ENCODE measurements at places on chromosomes 6 and 20.

DNA sequence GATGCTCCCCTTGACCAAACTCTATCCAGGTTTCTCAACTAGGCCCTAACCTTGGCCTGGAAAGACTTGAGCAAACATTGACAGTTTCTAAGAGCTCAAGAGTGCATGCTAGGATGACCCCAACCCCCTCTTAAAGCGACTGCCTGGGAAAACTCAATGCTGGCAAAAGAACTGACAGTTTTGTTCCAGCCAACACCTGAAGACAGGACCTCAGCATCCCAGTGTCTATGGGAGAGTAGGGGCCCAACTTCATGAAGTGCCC is 119.9 kb downstream of the ZMYND8 start:
- DNase-seq, result no peak

DNA sequence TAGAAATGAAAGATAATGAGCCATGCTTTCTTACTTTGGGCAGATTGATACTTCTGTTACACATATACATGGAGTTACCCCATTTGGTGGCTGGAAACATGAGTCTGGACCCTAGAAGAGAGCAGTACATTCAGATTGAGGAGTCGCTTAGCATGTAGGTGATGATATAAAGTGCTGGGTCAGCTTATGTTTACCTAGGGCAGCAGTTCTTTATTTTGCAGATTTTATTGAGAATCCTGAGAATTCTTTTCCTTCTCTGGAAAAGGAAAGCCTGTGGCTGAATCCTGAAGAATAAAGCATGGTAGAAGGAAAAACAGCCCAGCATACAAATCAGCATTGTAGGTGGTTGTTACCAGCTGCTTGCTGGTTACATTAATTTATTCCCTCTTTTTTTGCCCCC is 91.2 kb downstream of the SMAP1 start:
- DNase-seq, result no peak

DNA sequence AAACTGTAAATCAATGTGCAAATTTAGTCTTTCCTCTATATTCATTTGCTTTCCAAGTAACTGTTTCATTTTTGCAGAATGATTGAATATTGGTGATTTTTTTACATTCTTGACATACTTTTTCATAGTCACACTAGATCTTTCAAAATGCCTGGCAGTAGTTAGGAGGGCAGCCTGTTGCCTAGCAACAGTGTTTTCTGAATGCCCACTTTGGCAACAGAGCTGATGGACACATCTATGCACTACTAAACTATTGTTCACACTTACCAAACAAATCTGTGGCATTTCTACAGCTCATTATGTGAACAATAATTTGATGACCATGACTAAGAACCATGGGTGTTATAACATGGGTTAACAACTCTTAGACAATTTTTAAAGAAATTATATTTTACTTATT is 438.0 kb upstream of the IMPG1 start:
- DNase-seq, result no peak

DNA sequence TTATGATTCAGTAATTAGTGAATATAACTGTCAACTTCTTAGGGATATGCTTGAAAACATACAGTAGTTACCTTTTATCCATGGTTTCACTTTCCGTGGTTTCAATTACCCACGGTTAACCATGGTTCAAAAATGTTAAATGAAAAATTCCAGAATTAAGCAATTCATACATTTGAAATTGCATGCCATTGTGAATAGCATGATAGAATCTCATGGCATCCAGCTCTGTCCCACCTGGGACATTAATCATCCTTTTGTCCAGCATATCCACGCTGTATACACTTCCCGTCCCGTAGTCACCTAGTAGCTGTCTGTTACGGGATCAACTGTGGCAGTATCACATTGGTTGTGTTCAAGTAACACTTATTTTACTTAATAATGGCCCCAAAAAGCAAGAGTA is 781.7 kb upstream of the CITED2 start:
- DNase-seq, result no peak

DNA sequence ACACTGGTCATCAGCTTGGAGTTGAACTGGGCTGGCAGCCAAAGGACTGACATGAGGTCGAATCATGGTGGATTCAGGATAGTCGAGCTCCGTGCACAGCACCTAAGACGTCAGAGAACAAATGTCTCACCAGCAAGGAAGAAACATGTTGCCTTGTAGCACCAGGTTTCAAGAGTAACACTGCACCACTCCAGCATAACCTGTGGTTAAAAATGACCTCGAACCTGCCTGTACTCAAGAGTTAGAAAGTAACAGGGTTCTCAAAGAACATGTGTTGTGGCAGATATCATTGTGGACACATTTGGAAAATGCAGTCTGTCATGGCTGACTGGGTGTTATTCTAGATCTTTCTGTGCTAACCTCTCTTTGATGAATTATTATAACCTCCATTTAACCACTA is 511.6 kb downstream of the CDH26 start:
- no peak for DNase-seq

DNA sequence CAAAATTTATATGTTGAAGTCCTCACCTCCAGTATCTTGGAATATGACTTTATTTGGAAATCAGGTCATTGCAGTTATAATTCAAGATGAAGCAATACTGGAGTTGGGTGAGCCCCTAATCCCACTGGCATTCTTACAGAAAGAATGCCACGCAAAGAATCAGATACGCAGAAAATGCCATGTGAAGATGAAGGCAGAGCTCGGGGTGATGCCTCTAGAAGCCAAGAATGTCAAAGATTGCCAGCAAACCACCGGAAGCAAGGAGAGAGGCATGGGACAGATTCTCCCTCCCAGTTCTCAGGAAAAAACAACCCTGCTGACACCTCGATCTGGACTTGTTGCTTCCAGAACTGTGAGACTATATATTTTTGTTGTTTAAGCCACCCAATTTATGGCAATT is 273.4 kb upstream of the CITED2 start:
- DNase-seq, result no peak

DNA sequence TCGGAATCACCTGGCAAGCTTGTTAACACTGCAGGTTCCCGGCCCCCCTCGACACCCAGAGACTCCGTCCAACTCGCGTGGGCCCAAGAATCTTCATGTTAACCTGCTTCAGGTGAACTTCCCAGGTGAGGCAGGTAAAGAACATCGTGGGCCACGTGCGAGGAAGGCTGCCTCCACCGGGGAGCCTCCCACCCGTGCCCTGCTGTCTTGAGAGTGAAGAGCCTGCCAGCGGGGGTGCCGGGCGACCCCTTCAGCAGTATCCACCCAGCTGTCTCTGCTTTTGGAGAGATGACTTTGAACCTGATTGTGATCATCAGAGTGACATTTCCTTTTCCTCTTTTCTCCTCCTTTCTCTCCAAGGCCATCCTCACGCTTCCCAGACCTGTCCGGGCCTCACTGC is 22.9 kb upstream of the RTF2 start:
- DNase-seq, result no peak

- no peak for DNase-seq
Observed at GRCh38 chr6:139472351-139473015, 98.0 kb upstream of the CITED2 start.

- DNase-seq, result no peak
Observed at GRCh38 chr6:125512621-125513020, 210.9 kb upstream of the HDDC2 start.

DNA sequence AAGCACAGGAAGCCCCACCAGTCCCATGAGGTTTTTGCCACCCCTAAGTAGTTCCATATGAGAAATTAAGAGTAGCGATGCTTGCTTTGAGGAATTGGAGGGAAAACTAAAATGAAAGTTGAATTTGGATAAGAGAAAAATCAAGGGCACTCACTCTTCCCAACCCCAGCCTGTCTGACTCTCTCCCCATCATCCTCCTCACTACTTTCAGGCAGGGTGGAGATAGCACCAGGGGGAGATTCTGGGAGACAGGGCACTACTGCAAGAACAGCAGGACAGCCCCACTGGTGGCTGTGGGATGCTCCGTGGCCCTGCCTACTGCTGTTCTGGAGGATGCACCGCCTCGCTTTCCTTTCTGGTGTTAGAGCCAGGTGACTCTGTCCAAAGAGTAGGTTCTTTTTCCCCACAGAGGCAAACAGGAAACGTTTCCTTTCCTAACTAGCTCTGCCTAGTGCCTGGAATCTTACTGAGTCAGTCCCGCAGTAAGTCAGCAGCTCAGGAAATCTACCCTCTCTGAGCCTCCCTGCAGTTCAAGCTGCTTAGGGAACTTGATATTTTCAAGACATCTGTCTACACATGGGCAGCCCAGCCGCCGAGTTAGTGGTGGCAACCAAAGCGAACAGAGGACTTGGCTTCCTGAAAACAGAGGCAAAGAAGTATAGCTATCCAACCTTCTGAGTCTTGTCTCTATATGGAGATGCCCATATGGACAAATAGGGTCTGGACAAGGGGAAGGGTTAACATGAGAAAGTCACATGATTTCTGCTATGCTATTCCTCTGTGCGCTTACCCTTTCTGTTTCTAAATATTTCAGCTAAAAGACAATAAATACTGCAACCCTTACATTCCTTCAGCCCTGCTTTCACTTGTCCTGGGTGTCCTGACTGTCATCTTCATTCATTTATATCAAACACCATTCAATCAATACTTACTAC is 11.4 kb downstream of the HLA-E start:
- no peak for DNase-seq

DNA sequence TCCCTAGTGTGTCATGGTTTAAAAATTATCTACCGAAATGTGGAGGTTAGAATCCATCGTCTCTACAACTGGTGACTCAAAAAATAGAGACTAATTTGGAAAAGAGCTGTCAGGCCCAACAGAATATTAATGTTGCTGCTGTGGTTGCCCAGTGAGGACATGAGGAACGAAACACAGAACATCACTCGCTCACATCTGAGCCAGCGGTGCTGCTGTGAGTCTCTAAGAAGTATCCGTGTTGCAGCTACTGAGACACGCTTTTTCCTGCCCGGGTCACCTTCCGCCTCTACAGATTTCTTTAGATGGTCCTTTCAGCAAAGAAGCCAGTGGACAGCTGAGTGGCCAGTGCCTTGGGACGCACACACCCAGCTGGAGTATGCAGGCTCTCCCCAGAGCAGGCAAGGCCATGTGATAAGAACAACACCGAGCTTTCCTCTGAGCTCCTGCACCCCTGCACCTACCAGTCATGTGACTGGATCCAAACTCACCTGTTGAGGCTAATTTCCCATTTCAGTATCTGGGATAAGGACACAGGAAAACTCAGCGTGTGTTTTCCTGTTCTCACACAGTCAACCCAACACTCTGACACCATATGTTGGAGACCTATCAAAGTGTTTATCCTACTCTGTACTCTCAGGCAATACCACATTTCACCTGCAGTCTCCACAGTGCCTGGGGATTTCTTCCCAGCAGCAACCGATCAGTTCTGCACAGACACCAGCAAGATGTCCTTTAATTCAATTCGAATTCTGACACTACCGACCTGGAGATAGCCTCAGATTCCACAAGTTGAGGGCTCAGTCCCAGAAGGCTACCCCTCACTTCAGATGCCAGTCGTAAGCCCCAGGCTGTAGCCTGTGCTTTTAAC is 119.0 kb upstream of the RPS6KA2 start:
- DNase-seq, result no peak

DNA sequence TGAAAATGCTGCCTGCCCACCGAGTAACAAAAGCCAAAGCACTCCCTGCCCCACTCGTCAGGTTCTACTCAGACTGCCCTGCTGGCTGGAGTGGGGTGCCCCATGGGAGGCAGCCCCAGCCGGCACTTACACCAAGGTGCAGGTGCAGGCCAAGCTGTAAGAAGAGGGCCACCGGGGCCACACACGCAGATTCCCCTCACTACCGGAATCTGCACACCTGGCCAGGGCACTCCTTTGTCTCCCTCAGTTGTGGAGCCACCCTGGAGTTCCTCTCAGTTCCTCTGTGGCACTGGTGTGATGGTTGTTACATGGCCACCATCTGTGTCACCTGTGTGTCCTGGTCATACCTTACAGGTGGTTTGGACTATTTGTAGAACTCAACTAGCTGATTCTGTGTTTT is 112.4 kb downstream of the FOXO3 start:
- no peak for DNase-seq

DNA sequence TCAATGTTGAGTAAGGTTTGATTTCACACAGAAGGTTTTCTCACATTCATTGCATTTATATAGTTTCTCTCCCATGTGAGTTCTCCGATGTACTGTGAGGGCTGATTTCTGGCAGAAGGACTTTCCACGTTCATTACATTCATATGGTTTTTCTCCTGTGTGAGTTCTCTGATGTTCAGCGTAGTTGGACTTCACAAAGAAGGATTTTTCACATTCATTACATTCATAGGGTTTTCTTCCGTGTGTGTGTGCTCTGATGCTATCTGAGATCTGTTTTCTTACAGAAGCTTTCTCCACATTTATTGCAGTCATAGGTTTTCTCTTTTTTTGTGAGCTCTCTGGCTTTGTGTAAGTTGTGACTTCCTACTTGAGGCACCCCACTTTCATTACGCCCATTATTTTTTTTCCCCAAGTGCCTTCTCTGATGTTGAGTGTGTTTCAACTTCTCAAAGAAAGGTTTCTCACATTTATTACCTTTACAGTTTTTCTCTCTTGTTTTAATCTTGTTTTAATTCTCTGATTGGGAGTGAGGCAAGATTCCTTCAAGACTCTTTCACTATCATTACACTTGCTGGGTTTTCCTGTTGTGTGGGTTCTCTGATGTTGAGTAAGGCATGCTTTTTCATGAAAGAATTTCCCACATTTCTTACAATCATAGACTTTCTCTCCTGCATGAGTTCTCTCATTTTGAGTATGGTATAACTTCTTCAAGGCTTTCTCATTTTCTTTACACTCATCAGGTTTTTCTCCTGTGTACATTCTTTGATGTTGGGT is 50.0 kb upstream of the ELMO2 start:
- no peak for DNase-seq

DNA sequence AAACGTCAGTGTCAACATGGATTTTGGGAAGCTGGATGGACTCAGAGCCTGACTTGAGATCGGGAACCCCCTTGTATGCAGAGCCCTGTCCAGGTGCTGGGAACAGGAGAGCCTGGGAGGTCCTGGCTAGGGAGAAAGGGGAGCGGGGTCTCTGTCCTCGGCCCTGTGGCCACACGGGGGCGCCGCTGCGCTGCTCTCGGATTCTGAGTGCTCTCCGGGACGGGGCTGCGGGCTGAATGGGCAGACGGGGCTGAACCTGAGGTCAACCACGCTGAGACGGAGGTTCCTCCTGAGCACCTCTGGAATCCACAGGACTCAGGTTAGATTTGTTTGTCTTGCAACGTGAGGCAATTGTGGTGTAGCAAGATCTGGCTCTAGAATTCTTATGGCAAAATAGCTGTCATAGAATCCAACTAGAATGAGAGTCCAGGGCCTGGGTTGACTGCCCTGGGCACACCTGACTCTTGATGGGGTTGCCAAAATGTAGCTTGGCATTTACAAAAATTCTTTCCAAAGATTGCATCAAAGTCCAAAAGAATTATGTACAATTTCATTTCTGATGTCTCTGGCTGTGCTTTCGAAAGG is 20.6 kb upstream of the HLA-F start:
- no peak for DNase-seq

GRCh38 chr20:53176134-53176533 is 204.0 kb downstream of the TSHZ2 start:
- DNase-seq, result no peak

- DNase-seq, result no peak
Observed at GRCh38 chr6:97816526-97816925, 533.5 kb upstream of the MMS22L start.

Data from D721Med (cell line).